Stimulated activated CD8-positive, alpha-beta memory T cell treated with anti-CD3 and anti-CD28 coated beads, Interleukin-2, amount 100 ng/mL, for 1 hour (primary cell): ENCODE measurements at places on chromosomes 4 and X.

GRCh38 chr4:13704035-13704434 is 76.5 kb upstream of the BOD1L1 start:
- DNase-seq = no peak

- DNase-seq = no peak
Observed at GRCh38 chrX:28058901-28059300, 77.7 kb upstream of the DCAF8L1 start.

- no peak for DNase-seq
Observed at GRCh38 chr4:111066887-111067286, 444.0 kb upstream of the PITX2 start.

DNA sequence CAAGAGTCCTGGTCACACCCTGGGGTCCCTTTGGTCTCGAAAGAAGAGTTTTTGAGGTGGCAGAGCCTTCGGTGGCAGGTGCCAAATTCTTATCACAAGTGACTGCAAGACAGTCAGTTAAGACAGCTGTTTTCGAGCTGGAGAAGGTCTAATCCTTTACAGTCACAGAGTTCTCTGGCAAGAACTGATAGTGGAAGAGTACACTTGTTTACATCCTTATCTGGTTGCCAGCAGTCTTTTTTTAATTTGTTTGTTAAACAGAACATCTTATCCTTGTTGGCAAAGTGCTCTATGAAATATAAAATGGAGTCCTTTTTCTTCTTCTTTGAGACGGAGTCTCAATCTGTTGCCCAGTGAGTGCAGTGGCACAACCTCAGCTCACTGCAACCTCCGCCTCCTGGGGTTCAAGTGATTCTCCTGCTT is 50.4 kb upstream of the ELOVL6 start:
- DNase-seq = no peak

GRCh38 chrX:119008110-119008744 is 33.8 kb downstream of the LONRF3 start:
- no peak for DNase-seq

DNA sequence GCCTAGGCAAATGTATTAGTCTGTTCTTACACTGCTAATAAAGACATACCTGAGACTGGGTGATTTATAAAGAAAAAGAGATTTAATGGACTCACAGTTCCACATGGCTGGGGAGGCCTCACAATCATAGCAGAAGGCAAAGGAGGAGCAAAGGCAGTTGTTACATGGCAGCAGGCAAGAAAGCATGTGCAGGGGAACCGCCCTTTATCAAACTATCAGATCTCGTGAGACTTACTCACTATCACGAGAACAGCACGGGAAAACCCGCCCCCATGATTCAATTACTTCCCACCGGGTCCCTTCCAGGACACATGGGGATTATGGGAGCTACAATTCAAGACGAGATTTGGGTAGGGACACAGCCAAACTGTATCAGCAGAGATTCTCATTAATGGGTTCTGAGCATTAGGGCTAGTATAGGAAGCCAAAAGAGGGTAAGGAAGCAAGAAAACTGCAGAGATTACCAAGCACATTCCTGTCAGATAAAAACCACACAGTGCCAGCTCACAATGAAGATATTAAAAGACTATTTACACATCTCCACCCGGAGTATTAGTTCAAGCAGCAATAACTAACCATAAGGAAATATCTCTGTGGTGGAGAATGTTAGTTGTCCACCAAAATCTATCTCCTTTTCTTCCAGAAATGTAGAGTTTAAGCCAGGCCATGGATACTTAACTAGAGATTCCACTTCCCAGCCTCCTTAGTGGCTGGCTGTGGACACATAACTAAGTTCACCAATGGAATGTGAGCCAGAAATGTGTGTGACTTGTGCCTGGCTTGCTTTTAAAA is 61.2 kb upstream of the HOPX start:
- no peak for DNase-seq
